Renal pelvis (tissue), 12 donors: ENCODE measurements at places on chromosomes 3 and 15.

DNA sequence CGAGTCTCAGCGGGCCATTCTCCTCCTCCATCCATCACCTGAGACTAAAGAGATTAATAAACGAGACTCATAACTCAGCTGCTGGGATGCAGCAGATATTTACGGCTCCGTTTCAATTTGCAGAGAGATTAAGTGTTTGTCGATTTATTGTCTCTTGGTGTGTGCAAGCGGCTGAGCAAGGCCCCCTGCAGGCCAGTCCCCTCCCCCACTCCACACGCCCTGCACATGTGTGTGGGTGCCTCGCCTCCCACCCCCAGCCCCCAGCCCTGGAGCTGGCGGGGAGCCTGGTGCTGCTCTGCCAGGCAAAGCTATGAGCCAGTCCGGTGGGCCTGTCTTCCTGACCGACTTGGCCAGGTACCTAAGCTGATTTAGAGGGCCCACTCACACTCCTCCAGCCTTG lies 63.0 kb downstream of the CYP11A1 start:
- no peak for DNase-seq

DNA sequence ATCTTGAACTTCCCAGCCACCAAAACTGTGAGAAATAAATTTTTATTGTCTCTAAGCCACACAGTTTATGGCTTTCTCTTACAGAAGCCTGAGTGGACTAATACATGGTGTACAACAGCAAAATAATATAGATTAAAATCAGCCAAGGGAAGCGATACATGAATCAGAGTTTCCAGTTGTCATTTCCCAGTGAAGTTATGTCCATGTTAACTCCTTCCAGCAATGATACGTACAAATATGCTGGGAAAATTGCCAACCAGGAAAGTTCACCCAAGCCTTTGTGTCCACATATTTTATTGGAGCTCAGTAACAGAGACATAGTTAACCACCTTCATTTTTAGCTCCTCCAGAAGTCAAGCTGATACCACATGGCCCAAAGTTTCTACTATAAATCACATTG lies 280.9 kb upstream of the KCNMB2 start:
- DNase-seq: no peak

GRCh38 chr15:45183511-45183910 lies 4.3 kb downstream of the SHF start:
- DNase-seq: no peak

GRCh38 chr3:116350119-116350733 lies 95.1 kb downstream of the LSAMP start:
- no peak for DNase-seq

DNA sequence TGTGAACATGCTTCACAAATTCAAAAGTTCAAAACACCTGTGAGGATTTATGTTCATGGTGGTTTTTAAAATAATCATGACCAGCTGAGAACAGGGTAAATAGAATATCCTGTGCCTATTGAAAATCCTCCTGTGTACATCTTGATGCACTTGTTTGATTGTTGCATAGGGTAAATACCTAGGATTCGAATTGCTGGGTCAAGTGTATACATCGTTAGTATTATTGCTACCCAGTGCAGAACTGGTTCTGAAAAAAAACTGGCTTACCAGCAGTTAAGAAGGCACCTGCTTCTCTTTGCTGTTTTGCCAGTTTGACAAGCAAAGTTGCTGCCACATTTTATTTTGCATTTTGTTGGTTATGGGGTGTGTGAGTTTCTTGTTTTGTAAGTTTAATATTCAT lies 272.6 kb downstream of the CLSTN2 start:
- DNase-seq: no peak

GRCh38 chr3:138433892-138434275 lies 532 bp upstream of the ESYT3 start:
- no peak for DNase-seq

GRCh38 chr15:44780608-44781007 lies 44.3 kb downstream of the TRIM69 start:
- no peak for DNase-seq

DNA sequence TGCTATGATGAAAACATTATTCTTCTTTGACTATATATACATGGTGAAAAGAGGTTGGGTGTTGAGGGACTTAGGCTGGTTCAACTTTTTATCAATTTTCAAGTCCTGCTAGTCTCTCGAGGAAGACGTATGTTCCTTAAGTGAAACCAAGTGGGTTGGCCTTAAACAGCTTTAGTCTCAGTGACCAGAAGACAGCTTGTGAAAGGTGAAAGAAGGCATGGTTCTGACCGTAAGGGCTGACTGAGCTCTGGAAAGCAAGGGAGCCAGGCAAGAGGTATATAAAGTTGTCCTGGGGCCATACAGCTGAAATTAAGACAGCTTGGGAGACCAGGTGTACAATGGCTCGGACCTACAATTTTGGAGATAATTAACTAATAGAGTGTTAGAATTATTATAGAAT lies 128.9 kb upstream of the TP63 start:
- no peak for DNase-seq

GRCh38 chr3:51928438-51928837 lies 13.3 kb downstream of the RRP9 start:
- no peak for DNase-seq

- DNase-seq: no peak
These were observed 5.3 kb downstream of the P2RY12 start for GRCh38 chr3:151379083-151379734.

- DNase-seq: peak; percentile 52
These were observed 146.9 kb upstream of the GADL1 start for GRCh38 chr3:31041161-31041978.

GRCh38 chr3:193509103-193509965 lies 45.4 kb downstream of the ATP13A4 start:
- no peak for DNase-seq

- no peak for DNase-seq
These were observed 18.4 kb downstream of the TFRC start for GRCh38 chr3:196063456-196063855.

GRCh38 chr3:56782215-56782614 lies 19.5 kb downstream of the ARHGEF3 start:
- no peak for DNase-seq

GRCh38 chr3:135736740-135737139 lies 228.8 kb upstream of the PPP2R3A start:
- no peak for DNase-seq

DNA sequence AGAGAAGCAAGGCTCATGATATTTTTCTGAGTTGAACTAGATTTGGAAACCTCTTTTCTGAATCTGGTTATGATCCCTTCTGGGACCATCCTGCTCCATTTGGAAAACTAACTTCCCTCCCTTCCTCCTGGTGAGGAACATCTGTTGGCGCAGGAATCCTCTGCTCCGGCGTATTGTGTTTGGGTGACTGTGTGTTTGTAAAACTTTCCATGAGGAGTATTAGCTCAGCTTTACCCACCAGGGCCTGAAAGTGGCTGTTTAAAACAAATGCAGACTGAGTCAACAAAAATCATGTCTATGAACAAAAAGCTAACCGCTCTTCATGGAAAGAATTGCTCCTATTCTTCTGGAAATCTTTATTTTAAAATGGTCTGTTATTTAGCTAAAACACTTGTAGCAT lies 17.7 kb downstream of the STARD9 start:
- no peak for DNase-seq

DNA sequence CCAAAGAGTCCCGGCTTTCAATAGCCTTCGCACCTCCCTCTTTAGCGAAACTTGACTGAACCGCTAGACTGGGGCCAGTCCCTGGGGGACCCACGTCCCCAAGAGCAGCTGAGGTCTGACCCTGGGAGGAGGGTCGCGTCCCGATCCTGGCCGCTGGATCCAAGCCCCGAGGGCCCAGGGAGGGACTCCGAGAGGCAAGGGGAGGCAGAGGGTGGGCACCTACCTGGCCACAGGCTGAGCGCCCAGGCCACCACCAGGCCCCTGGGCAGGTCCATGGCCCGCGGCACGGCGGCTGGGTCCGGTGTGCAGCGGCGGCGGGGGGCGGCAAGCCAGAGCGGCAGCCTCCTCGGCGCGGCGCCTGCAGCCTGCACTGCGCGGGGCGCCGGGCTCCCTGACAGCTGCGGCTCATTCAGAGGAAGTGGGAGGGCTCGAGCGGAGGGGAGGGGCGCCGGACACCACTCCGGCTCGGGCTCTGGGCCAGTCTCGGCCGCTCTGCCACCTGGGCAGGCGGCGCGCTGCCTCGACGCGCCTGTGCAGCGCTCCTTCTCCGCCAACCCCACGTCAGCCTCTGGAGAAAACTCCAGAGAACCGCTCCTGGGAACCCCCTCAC lies at the start of gene ITGA11:
TSS of gene ITGA11 (minus strand) at position 372 of the 610 bp plus-strand sequence. CDS start at position 275, 97 bp downstream.
- peak; percentile 65 for DNase-seq

DNA sequence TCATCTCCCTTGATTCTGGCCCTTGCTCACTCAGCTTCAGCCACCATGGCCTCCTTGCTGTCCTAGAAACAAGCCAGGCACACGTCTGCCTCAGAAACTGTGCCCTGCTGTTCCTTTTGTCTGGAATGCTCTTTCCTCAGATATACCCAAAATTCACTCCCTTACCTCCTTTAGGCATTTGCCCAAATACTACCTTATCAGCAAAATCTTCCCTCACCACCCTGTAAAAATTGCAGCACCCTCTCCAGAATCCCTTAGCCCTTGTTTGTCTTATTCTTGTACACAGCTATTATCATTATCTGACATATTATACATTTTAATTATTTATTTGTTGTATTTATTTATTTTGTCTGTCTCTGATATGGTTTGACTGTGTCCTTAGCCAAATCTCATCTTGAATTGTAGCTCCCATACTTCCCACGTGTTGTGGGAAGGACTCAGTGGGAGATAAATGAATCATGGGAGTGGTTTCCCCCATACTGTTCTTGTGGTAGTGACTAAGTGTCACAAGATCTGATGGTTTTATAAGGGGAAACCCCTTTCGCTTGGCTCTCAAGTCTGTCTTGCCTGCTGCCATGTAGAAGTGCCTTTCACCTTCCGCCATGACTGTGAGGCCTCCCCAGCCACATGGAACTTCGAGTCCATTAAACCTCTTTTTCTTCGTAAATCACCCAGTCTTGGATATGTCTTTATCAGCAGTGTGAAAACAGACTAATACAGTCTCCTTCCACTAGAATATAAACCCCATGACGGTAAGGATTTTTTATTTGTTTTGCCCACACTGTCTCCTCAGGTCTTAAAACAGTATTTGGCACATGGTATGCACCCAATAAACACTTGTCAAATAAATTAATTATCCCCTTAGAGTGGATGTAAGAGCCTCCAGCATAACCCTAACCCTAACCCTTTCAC lies 60.0 kb upstream of the STT3B start:
- no peak for DNase-seq

DNA sequence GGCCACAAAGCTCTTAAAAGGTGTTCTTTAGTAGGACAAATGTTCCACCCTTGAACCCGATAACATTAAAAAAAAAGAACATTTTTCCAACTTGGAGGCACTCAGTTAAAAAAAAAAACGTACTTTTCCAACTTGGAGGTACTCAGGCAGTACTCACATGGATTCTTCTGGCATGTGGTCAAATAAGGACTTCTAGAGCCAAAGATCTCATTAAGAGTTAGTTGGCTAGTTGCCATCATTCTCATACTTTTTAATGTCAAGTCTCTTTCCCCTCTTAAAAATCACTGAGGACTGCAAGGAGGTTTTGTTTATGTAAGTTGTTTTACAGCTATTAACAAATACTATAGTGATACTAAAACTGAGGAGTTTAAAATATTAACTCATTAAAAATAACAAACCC lies 101.0 kb downstream of the CADPS start:
- DNase-seq: no peak

DNA sequence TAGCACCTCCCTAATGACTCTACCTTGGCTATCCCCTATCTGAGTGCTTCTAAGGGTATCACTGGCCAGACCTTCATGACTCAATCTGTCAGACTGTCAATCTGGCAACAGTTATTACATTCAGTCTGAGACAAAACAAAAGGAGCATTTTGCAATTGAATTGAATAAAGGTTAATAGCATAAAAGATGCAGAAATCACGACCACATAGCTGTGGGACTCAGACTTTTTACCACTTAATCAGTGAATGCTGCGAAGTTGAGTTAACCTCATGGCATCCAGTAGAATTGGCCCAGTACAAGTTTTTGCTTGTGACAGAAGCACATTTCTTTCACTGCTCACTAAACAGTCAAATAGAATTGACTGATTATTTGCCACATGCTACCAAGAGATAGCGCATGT lies 480.7 kb upstream of the DPPA4 start:
- DNase-seq: no peak

- DNase-seq: no peak
These were observed 17.6 kb downstream of the SEMA3F start for GRCh38 chr3:50172626-50173220.

- DNase-seq: no peak
These were observed 142.7 kb downstream of the THRB start for GRCh38 chr3:24351779-24352469.

GRCh38 chr15:61248790-61249189 lies 19.7 kb upstream of the RORA start:
- no peak for DNase-seq

- DNase-seq: no peak
These were observed 58.1 kb upstream of the FNDC3B start for GRCh38 chr3:171981271-171981605.

DNA sequence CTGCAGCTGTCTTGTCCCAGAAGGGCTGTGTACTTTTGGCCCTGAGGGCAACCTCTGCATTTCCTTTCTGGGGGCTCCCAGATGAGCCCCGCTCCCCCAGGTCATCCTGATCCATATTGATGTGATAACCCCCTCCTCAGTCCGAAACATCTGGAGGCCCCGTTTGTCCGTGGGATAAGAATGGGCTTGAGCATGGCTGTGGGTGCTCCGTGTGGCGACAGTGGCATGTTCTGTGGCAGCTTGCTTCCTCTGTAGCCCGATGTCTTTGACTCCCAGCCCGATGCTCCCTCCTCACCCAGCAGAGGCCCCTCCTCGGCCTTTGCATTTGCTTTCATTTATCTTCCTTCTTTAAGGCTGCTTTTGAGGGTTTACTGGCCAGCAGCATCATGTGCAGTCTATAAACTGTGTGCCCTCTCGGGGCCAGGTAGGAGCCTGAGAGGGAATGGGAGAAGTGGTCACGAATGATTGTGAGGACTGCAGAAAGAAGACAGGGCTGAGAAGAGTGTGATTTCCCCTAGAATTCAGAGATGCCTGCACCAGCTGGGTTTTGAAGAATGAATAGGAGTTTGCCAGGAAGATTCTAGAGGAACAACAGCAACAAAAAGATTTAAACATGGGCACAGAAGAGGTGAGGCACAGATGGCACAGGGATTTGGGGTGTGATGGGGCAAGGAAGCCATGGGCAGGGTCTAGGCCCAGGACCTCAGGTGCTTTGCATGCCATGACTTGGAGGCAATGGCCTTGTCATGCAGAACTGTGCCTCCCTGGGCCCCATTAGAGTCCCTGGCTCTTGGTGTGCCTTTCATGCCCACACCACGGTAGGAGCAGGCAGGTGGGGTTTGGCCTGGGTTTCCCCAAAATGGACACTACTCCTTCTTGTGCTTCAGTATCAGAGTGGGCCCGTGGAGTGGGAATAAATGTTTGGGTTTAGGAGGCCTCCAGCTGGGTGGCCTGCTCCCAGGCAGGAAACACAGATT lies 34.2 kb downstream of the APBA2 start:
- DNase-seq: no peak

- no peak for DNase-seq
These were observed 47.5 kb upstream of the TRIM42 start for GRCh38 chr3:140630366-140630765.

- peak; percentile 73 for DNase-seq
These were observed at the start of gene PDZRN3 for GRCh38 chr3:73624821-73625665. PDZRN3 (minus strand) TSS chr3:73624941.
